Esophagus muscularis mucosa (tissue), 4 donors: ENCODE measurements at places on chromosomes 5 and 9. TPM values are rescaled to one million over a fixed set of nuclear protein-coding genes. Genes with fewer than 3 reads are reported as not detected.

GRCh38 chr5:73321757-73322436 is 126.7 kb downstream of the FOXD1 start:
- H3K4me3 ChIP-seq, result no peak overlapping the region
- no peak overlapping the region for H3K27ac ChIP-seq
- H3K36me3 ChIP-seq, result no peaks in the 10 kb centered on the region
- H3K27me3 ChIP-seq, result no peaks in the 10 kb centered on the region
- no peaks in the 10 kb centered on the region for H3K4me1 ChIP-seq

DNA sequence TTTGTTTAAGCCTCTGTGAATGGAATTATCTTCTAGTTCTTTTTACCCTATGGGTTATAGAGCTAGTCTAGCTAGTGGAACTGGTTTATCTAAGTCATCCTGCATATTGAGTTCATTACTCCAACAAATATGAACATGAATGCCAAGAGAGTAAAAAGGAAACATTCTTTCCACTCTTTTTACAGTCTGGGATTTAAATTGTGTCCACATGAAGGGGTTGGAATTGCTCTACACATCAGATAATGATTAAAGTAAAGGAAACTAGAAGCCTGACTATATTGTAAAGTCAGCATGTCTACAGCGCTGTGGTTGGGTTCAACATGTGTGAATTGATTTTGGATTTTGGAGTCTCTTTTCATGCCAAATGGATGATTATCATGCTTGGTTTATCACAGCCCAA is 173.1 kb downstream of the CCDC171 start:
- H3K27ac ChIP-seq, result no peak overlapping the region
- no peaks in the 10 kb centered on the region for H3K27me3 ChIP-seq
- DNase-seq, result no peak

DNA sequence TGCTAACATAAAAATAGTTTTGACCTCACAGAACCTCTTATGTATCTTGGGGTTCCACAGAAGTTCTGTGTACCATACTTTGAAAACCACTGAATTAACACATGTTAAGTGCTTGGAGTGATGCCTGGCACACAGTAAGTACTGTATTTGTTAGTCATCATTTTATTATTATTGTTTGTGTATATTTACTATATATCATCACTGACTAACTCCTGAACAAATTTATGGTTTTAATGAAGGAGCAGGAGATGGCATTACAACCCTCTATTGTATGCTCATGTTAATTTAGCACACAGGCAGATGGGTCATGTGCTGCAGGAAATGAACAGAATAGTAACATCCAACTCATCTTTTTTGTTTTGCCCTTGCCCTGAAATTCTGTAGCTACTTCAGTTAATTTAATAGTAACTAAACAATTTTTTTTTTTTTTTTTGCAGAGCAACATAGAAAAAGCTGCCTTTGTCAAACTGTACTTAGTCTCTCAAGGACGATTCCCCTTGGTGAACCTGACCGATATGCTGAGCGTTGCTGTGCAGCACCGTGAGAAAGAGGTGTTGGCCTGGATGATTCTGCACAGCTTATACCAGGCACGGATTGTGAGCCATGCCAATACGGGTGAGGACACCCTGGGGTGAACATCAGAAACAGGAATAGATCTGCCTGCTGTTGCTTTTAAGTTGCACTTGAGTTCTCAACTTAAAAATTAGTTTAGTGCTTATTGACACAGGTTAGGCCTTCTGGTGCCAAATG is 45.4 kb downstream of the HACD4 start:
- no peak overlapping the region for H3K4me3 ChIP-seq
- H3K36me3 ChIP-seq, result peaks cover 9% of the 10 kb centered on the region
- peaks cover 53% of the 10 kb centered on the region for H3K4me1 ChIP-seq
- H3K27me3 ChIP-seq, result no peaks in the 10 kb centered on the region

CAVIN4 gene
- 0.65 TPM for total RNA-seq

GNE gene
- 25.7 TPM for total RNA-seq

ZMAT2 gene
- 30.8 TPM for total RNA-seq

CANX gene
- 337 TPM for total RNA-seq

ECPAS gene
- 72.9 TPM for total RNA-seq
